ENCODE measurements at places on chromosomes 4 and X.

DNA sequence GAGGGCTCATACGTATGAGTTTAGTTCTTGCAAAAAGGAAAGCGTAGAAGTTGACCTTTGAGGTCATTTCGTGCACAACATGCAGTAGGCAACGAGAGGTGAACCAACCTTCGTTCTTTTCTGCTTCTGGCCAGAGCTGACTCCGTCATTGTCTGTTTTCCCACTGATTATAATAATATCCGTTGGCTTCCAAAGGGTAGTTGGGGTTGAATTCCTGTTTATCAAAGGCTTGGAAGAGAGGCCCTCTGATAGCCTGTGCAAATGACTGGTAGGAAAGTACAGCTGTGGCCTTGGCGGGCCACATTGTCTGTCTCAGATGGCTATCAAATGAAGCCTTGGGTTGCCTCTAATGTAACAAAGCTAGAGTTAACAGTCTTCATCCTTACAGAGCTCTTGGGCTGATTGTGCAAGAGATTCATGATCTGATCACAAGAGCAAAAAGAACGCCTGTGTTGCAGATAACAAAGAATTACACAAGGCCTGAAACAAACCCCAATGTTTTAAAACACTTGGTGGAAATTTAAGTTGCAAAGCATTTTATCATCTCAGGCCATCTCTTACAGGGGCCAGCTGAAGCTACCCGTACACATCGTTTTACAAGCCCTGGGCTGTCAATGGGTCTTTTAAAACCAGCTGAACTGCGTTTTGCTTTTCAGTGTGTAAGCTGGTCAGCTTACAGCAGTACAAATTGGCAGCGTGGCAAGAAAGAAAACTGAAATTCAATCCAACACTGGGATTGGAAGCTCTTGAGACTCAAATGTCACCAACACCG, 46.1 kb upstream of the FAM9C start:
- DNase-seq, result peak; percentile 87

DNA sequence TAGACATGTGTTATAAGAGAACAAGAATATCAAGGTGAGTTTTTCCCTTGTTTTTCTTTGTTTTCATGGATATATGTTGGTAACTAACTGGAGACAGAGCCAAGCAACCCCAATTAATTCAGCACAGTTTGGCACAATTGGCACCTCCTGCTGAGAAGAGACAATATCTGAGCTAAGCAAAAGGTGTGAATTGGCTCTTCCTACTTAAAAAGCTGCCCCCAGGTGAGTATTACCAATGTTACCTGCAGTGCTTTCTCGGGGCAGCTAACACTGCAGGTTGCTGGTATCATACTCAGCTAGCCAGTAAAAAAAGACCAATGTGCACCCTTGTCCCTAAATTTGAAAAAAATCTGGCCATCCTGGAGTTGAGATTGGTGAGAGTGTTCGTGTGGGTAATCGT, 871.2 kb upstream of the TENM3 start:
- DNase-seq, result no peak

GRCh38 chr4:164617911-164618310, 136.0 kb upstream of the SMIM31 start:
- DNase-seq, result no peak

GRCh38 chr4:86386201-86386600, 26.3 kb upstream of the MAPK10 start:
- no peak for DNase-seq

GRCh38 chr4:1604706-1605205, 79.4 kb downstream of the FAM53A start:
- DNase-seq, result no peak

DNA sequence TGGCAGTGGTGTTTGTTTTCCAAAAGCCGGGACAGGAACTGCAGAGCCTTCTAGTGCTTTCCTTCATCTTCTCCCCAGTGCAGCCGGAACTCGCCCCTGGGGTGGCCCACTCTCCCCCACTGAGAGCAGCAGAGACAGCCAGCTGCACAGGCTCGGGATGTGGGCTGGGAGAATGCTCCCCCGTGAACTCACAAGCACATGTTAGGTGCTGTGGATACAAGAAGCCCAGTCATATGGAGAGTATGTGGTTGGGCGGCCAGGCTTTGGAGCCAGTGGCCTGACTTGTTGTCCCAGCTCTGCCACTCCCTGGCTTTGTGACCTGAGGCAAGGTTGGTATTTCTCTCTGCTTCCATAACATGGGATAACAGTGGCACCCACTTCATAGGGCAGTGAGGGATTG, 9.4 kb upstream of the KIAA0232 start:
- no peak for DNase-seq

- DNase-seq, result peak; percentile 16
Observed at GRCh38 chr4:40953283-40954087, 203.7 kb downstream of the NSUN7 start.

GRCh38 chrX:149903889-149904748, 23.1 kb downstream of the MAGEA8 start:
- DNase-seq, result peak; percentile 1

DNA sequence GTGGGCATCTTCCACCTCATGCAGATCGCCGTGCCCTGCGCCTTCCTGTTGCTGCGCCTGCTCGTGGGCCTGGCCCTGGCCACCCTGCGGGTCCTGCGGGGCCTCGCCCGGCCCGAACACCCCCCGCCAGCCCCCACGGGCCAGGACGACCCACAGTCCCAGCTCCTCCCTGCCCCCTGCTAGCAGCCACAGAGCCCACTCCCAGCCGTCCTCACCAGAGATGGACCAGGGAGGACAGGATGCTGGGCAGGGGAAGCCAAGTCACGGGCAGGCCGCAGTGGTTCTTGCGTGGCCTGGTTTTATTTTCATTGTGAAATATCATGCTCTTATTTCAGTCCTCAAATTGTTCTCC, 15.1 kb downstream of the DGKQ start:
- no peak for DNase-seq

GRCh38 chr4:129230846-129231245, 134.9 kb downstream of the C4orf33 start:
- DNase-seq, result no peak

DNA sequence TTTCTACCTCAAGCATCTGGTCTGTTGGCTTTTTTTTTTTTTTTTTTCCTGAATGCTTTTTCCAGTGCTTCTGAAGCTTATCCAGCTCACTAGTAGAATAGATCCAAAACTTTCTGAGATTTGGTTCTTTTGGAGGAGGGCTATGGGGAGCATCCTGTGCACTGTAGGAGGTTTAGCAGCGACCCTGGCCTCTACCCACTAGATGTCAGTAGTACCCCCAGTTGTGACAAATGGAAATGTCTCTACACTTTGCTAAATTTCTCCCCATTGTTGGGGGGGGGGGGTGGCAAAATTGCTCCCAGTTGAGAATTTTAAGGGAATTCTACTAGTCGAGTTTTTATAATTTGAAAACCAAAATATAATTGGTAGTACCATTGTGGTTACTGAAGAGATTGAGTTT, 23.0 kb upstream of the PPA2 start:
- no peak for DNase-seq

DNA sequence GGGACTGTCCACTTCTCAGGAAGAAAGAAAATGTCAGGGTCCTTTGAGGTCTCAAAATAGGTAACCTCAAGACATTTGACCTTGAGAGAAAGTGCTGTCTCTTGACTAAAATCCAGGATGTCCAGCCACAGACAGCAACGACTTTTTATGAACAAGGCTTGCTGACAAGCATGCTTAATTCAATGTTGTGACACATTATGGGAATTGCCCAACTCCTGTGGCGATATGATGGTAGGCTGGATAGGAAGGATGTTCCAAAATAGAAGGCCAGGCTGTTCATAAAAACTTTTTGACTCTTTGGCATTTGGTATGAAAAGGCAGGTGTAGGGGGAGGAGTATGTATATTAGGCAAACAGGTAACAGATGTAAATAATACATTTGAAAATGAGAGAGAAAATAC, 50.8 kb upstream of the EDNRA start:
- no peak for DNase-seq

DNA sequence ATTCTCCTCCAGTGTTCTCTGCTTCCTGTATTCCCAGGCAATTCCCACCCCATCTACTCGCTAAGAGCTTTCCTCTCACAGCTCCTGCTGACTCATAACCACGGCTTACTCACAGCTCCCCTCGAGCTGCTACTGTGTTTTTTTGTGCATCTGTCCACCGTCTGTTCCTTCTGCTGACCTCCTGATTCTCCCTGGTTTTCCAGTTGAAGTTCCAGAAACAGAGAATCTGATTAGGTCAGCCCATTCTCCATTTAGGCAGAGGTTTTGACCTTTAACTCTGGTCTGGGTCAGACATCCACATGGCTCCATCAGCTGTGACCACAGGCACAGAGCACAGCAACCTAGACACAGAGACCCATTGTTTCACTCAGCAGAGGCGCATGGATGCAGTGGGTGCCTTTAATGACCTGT, 5.5 kb upstream of the SMIM20 start:
- DNase-seq, result peak; percentile 75

Data from endothelial cell of umbilical vein (primary cell).